ENCODE measurements at places on chromosomes 7 and 10.
A peak's percentile ranks its signal among the peaks of the same experiment; 100 is the strongest.

DNA sequence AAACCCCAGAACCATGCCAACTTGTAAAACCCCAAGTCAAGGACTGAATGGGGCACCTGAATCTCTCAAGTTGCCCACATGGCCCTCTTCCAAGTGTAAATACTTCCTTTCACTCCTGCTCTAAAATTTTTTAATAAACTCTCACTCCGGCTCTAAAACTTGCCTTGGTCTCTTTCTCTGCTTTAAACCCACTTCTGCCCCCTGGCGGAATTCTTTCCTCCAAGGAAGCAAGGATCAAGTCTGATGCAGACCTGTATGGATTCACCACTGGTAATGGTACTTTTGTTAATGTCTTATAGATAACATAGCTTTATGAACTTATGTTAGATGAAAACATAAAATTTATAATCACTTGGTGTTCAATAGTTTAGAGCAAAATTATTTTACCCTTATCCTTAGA, 33.8 kb downstream of the SLC16A9 start:
- no peak overlapping the region for H3K4me3 ChIP-seq
- no peak for DNase-seq
- no peak overlapping the region for H3K27ac ChIP-seq
- no peaks in the 10 kb centered on the region for H3K27me3 ChIP-seq
- no peaks in the 10 kb centered on the region for H3K4me1 ChIP-seq
- H3K36me3 ChIP-seq = no peaks in the 10 kb centered on the region

- H3K27me3 ChIP-seq = no peaks in the 10 kb centered on the region
- H3K36me3 ChIP-seq = no peaks in the 10 kb centered on the region
- H3K4me1 ChIP-seq = peaks cover 26% of the 10 kb centered on the region
- H3K27ac ChIP-seq = no peak overlapping the region
Observed at GRCh38 chr10:103750836-103751235, 104.5 kb downstream of the SH3PXD2A start.

DNA sequence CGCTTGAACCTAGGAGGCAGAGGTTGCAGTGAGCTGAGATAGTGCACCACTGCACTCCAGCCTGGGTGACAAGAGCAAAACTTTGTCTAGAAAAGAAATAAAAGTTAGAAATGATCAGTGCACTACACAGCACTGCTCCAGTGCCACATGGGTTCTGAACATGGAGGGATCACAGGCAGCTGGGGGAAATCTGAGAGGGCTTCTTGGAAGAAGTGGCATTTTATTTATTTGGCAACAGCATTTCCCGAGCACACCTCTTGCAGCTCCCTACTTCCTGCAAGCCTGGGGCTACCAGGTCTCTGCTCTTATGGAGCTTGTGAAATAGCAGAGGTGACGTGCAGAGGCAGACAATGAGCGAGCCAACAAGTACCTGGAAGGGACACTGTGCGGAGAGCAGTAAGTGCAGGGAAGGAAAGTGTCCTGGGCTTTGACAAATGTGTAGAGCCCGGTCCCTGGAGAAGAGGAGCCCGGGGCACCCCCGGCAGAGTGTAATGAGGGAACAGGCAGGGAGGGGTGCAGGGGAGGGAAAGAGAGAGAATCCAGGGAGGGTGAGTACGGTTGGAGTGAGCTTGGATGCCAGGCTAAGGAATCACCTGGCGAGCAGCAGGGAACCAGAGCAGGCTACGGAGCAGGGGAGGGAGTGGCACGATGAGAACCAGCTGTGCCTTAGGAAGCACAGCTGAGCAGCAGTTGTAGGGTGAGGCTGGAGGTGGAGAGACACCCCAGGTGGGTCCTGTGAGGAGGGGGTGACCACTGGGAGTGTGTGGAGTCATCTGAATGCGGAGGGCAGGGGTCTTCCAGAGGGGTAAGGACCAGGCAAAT, 104.6 kb upstream of the CTBP2 start:
- H3K4me1 ChIP-seq = no peaks in the 10 kb centered on the region
- no peak for DNase-seq
- H3K36me3 ChIP-seq = no peaks in the 10 kb centered on the region
- H3K27ac ChIP-seq = no peak overlapping the region
- H3K27me3 ChIP-seq = no peaks in the 10 kb centered on the region
- no peak overlapping the region for H3K4me3 ChIP-seq

DNA sequence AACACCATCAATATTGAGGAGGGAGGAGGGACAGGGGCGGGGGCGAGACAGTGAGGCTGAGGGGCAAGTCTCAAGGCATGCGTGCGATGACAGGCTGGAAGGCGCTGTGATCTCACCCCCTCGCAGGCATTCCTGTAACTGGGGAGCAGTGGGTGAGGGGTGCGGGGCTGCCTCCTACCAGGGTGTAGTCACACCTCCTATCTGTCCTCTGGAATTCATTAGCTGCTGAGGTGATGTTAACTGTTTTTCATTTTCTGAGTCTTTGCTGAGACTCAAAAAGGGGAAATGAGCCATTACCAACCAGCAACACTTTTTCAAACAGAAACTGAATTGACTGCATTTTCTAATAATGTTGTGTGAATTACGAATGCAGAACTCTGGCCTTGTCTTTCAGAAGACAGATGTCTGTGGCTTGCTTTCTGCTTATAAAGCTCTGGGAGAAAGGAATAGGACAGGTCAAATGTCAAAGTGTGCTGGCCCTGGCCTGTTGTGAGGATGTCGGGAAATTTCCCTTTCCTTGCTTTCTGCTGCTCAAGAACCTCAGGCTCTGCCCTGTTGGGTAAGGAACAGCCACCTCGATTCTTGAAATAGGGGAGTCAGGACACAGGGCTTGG, 23.7 kb upstream of the CDH23 start:
- no peak overlapping the region for H3K4me3 ChIP-seq
- H3K36me3 ChIP-seq = no peaks in the 10 kb centered on the region
- peaks cover 5% of the 10 kb centered on the region for H3K4me1 ChIP-seq
- H3K27me3 ChIP-seq = no peaks in the 10 kb centered on the region
- peak overlapping the region; percentile 29 for H3K27ac ChIP-seq

DNA sequence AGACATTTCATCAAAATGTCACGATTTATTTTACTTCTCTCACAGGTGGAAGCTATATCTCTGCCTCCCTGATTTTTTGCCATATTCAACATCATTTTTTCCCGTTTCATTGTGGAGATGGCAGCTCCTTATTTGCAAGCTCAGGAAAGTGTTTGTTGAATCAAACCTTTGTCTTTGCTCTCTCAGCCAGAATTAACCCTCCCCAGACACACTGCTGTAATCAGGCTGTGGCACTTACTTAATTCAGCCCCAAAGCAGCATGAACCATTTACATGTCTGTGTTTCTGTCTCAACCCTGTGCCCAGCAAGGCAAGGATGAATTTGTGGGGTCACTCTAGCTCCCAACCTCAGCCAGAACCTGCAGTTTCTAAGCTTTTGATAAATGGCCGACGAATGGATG, 397.2 kb downstream of the TCERG1L start:
- no peaks in the 10 kb centered on the region for H3K27me3 ChIP-seq
- no peak for DNase-seq
- no peak overlapping the region for H3K4me3 ChIP-seq
- H3K4me1 ChIP-seq = no peaks in the 10 kb centered on the region
- no peaks in the 10 kb centered on the region for H3K36me3 ChIP-seq

DNA sequence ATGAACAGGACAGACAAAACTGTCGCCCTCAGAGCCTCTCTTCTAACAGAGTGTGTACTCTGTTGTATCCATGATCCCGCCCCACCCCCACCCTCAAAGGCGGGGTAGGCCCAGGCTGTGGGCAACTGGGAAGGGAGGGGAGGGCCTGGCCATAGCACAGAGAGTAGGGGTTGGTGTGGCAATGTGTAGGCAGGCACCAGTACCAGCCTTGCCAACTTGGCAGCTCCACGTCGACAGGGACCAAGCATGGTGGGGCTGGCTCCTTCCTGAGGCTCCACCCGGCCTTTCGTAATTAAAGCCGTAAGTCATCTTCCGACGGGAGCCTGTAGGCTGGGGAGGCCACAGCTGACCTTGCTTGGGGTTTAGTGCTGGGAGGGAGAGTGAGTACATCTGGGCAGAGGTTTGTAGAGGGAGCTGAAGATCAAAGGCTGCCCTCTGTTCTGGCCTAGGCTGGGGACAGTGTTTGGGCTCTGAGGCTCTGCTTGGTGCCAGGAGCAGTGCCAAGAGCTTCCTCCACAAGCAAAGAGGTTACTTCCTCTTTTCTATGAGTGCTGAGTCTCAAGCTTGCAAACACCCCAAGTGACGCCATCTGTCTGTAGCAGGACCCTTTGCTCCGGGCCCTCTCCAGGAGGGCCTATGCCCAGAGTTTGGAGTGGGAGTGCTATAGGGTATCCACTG, 121.6 kb downstream of the C10orf105 start:
- DNase-seq = peak; percentile 39
- H3K27me3 ChIP-seq = no peaks in the 10 kb centered on the region
- H3K4me1 ChIP-seq = peaks cover 39% of the 10 kb centered on the region

DNA sequence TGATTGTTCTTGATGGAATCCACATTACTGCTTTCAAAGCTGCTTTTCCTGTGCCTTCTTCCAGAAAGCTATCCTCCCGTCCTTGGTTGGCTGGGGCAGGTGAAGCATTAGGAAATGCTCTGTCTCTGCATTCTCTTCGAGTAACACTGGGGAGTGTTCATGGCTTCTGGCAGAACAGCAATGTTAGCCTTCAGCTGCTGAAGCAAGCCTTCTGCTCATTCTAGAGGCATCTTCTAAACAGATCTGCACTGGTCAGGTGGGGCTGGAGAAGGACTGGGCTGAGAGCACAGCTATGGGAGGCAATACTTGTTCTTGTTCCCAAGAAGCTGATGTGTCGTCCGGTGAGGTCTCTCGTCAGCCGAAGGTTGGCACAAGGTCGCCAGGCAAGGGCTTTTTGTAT, 80.6 kb downstream of the MGMT start:
- DNase-seq = no peak
- no peaks in the 10 kb centered on the region for H3K36me3 ChIP-seq
- no peak overlapping the region for H3K4me3 ChIP-seq

GRCh38 chr10:123885406-123886170, 6.0 kb downstream of the CPXM2 start:
- no peak overlapping the region for H3K4me3 ChIP-seq

GRCh38 chr10:109982123-109982522, 25.7 kb upstream of the ADD3 start:
- no peaks in the 10 kb centered on the region for H3K27me3 ChIP-seq
- H3K4me1 ChIP-seq = peaks cover 21% of the 10 kb centered on the region
- no peak for DNase-seq
- H3K4me3 ChIP-seq = no peak overlapping the region
- peak overlapping the region; percentile 58 for H3K27ac ChIP-seq

- no peak overlapping the region for H3K27ac ChIP-seq
- no peaks in the 10 kb centered on the region for H3K27me3 ChIP-seq
- no peaks in the 10 kb centered on the region for H3K4me1 ChIP-seq
- no peaks in the 10 kb centered on the region for H3K36me3 ChIP-seq
- no peak overlapping the region for H3K4me3 ChIP-seq
Observed at GRCh38 chr10:127945341-127945758, 38.4 kb downstream of the PTPRE start.

- H3K4me1 ChIP-seq = peaks cover 4% of the 10 kb centered on the region
- H3K27me3 ChIP-seq = no peaks in the 10 kb centered on the region
- H3K36me3 ChIP-seq = no peaks in the 10 kb centered on the region
- H3K4me3 ChIP-seq = no peak overlapping the region
Observed at GRCh38 chr10:12719365-12719764, 282.1 kb downstream of the CCDC3 start.

DNA sequence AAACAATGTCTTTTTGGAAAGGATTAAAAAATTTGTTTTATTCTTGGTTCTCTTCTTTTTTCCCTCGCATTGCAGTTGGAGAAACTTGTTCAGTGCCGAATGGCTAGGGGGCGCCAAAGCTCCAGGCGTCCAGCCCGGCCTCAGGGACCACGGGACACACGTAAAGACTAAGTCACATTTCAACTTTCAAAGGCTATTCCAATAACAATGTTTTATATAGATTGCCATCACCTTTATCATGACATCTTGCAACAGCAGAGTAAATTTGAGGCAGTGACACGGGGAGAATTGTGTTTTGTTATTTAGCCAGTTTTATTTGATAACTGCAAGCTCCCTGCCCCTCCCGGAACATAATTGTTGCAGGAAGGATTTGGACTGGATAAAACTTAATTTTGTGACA, 2.2 kb upstream of the IGFBP3 start:
- peak; percentile 62 for DNase-seq
- H3K4me3 ChIP-seq = no peak overlapping the region
- H3K27ac ChIP-seq = no peak overlapping the region
- H3K4me1 ChIP-seq = peaks cover 17% of the 10 kb centered on the region
- H3K36me3 ChIP-seq = no peaks in the 10 kb centered on the region
- no peaks in the 10 kb centered on the region for H3K27me3 ChIP-seq

DNA sequence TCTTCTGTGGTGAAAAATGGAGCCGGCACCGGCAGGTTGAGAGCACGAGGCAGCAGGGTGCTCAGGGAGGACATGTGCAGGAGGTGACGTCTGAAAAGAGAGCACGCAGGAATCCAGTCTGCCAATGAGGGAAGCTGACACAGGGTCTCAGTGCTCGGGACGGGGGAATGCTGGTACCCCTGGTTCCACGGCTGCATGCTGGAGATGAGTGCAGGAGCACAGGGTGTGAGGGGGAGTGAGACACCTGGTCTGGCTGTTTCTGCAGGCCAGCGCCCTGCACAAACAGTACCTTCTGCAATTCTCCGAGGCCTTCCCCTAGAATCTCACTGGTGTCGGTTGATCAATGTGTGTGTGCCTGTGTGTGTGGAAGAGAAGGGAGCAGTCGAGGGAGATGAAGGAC, 72.7 kb downstream of the VOPP1 start:
- no peaks in the 10 kb centered on the region for H3K36me3 ChIP-seq
- peaks cover 13% of the 10 kb centered on the region for H3K4me1 ChIP-seq
- H3K27ac ChIP-seq = no peak overlapping the region

DNA sequence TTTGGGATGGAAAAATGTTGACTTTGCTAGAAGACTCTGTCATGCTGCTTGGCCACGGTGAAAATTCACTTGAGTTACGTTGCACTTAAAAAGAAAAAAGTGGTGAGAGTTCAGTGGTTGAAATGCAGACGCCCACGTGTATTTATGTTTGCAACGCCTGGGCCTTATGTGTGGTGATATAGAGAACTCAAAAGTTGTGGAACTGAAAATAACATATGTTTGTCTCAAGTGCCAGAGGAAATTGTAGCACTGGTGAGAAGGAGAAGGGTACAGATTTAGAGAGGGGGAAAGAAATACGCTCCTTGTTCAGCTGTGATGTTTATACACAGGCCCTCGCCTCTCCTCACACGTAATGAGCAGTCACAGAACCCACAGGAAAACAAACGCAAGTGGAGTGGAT, 73.6 kb downstream of the EMX2 start:
- no peaks in the 10 kb centered on the region for H3K36me3 ChIP-seq
- no peaks in the 10 kb centered on the region for H3K4me1 ChIP-seq
- H3K27ac ChIP-seq = no peak overlapping the region
- no peak for DNase-seq
- H3K27me3 ChIP-seq = no peaks in the 10 kb centered on the region

GRCh38 chr7:23065974-23066373, 39.6 kb upstream of the KLHL7 start:
- H3K27ac ChIP-seq = no peak overlapping the region
- H3K4me3 ChIP-seq = no peak overlapping the region
- no peaks in the 10 kb centered on the region for H3K27me3 ChIP-seq
- peaks cover 5% of the 10 kb centered on the region for H3K4me1 ChIP-seq
